Foreskin melanocyte (primary cell): ENCODE measurements at places on chromosomes 6 and 20.

DNA sequence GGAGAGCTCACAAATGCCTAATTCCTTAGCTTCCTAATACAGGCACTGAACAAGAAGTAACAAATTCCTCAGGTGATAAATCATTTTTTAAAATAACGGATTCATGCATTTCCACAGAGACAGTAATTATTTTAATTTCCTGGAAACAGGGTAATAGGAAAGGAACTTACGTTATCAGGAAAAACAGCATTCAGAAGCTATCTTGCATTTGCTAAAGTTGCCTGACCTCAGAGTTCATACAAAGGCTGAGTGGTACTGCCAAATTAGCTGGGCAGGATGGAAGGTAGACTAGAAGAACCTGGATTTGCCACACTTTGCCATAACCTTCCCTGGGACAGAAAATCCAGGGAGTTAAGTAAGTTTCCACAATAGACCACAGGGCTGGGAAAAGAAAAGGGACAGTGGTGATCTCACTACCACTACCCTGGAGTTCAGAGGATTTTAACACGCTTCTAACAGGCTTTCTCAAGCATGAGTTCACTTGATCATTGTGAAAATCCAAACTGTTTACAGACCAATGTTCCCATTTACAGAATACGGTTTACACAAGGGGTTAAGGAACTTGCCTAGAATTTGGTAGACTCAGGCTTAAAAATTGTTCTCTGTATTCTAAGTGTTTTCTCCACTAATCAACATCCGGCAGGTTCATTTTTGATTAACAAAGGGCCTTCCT lies 57.0 kb downstream of the KIF13A start:
- no peak for DNase-seq

GRCh38 chr20:10609276-10609675 lies 64.5 kb downstream of the JAG1 start:
- DNase-seq = no peak

DNA sequence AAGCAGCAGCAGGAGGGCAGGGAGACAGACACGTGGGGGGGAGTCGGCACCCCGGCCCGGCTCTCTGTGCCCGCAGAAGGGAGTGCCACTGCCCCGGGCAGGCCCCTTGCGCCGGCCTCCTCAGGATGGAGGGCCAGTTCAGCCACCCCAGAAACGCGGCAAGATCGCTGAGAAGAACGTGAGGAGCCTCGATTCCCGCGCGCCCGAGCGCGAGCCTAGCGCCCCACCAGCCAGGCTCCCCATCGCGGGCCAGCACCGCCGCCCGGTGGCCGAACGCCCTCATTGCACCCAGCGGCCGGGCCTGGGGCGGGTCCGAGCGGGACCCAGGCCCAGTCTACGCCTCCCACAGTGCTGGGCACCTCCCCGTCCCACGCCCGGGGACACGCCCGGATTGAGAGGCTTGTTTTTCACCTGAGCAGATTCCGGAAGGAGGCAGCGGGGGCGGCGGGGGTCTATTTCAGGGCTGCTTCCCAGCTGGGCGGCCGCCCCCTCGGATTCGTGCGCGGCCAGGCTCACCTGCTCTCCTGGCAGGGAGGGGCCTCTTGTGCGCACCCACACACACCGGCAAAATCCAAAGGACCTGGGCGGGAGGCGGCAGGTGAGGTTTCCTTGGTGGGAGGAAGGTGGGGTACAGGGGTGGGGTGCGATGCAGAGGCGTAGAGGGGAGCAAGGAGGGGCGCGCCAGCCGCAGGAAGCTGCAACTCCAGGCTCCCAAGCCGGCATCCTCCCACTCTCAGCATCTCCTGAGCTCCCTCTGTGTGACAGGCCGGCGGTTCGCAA lies 9.0 kb upstream of the GRM4 start:
- DNase-seq = no peak

GRCh38 chr6:159929819-159930218 lies 39.0 kb downstream of the MAS1 start:
- DNase-seq = no peak

DNA sequence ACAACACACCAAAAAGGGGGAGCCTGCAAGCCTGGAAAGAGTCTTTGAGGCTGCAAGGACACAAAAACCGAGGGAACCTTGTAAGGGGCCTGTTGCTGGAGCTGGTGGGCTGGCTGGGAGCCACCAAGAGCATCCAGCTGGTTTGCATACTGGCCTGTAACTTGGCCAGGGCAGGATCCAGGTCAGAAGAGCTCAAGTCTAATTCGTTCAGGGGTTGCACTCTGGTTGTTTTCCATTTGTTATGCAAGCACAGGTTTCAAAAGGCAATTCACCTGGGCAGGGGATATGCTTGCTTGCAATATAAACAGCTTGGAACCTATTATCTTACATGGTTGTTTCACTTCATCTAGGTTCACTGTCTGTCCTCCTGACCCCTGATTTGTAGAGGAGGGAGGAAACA lies 98.3 kb upstream of the GCM1 start:
- DNase-seq = no peak

GRCh38 chr6:16020259-16020658 lies 108.6 kb upstream of the MYLIP start:
- DNase-seq = no peak

GRCh38 chr20:17964073-17964472 lies 4.5 kb downstream of the SNX5 start:
- no peak for DNase-seq

- DNase-seq = no peak
Measured at GRCh38 chr20:8536262-8536618, 404.2 kb downstream of the PLCB1 start.

DNA sequence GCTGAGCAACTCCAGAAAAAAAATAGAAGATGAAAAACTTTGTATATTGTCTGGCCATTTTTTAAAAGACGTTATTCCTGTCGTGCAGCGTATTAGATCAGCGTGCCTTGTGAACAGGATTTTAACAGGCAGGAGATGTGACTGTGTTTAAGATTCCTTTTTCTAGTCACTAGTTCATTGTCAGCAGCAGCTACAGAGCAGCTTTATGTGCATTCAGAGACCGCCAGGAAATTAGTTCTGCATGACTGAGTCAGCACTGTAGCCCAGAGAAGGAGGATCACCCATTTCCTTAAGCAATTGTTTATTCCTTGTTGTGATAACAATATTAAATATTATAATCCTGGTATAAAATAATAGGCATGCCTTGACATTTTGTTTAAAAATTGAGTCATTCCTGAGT lies 75.4 kb upstream of the ADGRB3 start:
- DNase-seq = peak; percentile 93

DNA sequence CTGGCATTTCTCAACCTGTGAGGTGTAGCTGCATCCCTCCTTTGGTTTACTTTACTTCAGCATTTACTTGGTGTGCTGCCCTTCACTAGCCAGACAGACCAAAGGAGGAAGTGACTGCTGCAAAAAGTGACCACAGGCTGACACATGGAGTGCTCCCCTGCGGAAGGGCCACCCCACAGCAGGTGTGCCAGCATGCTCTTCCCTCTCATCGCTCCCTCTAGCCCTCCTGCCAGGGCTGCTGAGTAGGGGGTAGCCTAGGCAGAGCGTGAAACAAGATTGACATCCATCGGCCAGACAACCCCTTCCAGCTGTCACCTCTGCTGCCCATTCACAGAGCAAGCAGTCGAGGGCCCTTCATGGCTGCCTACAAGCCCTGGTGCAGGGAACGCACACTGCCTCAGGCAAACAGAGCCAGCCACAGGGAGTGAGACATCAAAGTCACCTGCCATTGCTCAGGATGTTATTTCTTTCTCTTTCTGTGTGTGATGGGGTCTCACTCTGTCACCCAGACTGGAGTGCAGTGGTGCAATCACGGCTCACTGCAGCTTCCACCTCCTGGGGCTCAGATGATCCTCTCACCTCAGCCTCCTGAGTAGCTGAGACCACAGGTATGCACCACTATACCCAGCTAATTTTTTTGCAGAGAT lies 102.0 kb upstream of the RPS6KA2 start:
- no peak for DNase-seq
